Left cardiac atrium (tissue), 4 donors: ENCODE measurements at places on chromosomes 1 and 21.

GRCh38 chr1:190175320-190175719, 302.3 kb downstream of the BRINP3 start:
- DNase-seq, result no peak

DNA sequence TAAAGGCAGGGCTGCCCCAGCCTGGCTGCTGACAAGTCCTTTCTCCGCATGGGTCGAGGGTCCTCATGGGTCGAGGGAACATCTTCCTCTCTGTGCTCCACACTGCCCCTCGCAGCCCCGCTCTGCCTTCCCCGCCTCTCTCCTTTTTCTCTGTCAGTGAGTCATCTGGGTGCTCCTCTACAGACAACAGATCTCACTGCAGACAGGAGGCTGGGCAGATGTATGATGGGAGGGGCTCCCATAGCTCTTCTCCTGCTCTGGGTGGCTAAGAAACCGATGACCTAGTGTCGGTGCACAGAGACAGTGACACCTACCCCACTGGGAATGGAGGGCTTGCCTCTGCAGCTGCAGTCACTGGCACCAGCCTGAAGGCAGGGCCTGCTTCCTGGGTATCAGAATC, 5.5 kb downstream of the KCNA10 start:
- DNase-seq, result no peak

DNA sequence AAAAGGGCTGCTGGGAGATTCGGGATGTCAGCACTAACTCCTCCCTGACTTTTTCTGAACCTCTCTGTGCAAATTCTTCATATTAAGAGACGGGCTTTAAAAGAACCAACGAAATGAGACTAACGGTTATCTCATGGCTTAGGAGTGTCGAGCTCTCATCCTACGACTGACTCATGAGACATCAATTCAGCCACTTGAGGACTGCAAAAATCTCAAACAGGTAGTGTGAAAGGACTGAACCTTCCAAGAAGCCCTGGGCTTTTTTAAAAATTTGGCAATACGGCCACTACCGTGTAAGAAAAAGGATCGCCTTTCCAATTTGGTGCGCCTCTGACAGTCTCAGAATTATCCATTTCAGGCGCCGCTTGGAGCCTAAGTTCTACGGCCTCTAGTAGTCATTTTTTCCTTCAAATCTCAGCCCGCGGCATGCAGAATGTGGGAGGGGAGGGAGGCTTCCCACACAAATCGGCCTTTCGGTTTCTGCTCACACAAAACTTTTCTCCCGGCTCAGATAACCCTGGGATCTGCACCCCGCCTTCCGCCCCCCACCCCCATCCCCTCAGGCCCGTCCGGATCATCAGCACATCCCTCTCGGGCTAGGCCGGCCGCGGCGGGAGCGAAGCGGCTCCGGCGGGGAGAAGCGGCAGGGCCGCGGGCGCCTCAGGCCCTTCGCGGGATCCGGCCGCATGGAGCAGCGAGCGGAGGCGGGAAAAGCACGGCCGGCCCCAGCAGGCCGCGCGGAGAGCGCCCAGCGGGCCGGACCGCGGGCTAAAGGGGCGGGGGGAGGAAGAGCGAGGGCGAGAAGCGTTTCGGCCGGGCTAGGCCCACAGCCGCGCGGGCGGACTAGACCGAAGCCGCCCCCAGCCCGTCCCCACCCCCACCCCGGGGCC, 618 bp downstream of the HNRNPR start:
- DNase-seq, result peak; percentile 35

DNA sequence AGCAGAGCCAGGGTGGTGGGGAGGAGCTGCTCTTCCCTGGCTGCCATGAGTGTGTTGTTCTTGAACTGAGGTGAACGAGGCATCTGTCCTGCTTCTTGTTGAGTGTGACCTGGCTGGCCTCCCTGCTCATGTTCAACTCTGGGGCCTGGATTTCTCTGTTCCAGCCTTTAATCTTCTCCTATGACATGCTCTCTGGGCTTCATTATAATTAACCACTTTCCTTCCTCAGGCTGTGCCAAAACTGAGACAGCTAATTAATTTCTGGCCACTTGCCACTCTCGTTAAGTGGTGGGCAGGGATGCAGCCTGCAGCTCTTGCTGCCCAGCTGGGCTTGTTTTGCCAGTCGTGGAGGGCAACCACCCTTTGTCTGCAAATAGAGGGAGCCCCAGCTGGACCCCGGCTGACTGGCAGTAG, 23.3 kb downstream of the OPRD1 start:
- no peak for DNase-seq

DNA sequence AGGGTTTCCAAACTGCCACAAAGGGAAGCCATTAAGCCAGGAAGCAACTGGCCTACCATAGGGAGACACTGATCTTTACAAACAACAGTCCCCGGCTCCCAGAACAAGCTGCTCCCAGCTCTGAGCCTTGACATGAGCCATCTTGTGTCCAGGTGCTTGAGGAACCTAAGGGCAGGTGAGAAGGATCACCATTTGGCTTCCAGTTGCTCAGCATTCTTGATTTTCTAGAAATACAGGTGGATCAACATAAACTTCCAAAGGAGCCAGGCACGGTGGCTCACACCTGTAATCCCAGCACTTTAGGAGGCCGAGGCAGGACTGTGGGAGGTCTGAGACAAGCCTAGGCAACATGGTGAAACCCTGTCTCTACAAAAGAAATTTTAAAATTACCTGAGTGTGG, 21.6 kb downstream of the ZBTB17 start:
- DNase-seq, result no peak

DNA sequence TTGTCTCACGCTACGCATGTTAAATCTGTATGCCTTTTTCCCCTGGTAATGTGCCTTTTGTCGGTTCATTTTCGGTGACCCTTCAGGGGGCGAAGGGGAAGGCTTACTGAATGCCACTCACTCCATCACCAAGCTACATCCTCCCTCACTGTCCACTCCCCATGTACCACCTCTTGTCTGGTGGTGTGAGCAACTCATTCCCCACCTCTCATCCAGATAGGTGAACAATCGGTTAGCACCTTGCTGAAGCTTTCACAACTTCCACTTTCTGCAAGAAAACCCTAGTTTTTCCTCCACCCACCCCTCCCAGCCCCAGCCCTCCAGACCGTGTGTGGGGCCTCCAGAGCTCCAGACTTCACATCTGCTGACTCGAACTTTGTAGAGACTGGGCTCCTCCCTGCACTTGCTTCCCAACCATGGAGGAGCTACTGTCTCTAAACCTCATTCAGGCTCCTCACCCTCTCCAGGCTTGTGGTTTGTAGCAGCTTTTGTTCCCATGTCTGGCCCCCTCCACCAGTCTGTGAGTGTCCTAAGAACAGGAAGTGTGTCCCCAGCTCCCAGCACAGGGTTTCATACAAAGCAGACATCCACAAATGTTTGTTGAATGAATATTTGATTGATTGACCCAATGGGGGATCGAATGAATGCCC, 48.4 kb upstream of the RUNX3 start:
- DNase-seq, result no peak
